Stimulated activated CD4-positive, alpha-beta T cell treated with anti-CD3 and anti-CD28 coated beads, Interleukin-4, amount 100 ng/mL, for 1 hour (primary cell): ENCODE measurements at places on chromosomes 6 and 20.

- no peak for DNase-seq
Observed at GRCh38 chr6:34934516-34934915, 45.5 kb downstream of the ANKS1A start.

GRCh38 chr6:33808641-33809180 lies 4.9 kb upstream of the MLN start:
- no peak for DNase-seq

DNA sequence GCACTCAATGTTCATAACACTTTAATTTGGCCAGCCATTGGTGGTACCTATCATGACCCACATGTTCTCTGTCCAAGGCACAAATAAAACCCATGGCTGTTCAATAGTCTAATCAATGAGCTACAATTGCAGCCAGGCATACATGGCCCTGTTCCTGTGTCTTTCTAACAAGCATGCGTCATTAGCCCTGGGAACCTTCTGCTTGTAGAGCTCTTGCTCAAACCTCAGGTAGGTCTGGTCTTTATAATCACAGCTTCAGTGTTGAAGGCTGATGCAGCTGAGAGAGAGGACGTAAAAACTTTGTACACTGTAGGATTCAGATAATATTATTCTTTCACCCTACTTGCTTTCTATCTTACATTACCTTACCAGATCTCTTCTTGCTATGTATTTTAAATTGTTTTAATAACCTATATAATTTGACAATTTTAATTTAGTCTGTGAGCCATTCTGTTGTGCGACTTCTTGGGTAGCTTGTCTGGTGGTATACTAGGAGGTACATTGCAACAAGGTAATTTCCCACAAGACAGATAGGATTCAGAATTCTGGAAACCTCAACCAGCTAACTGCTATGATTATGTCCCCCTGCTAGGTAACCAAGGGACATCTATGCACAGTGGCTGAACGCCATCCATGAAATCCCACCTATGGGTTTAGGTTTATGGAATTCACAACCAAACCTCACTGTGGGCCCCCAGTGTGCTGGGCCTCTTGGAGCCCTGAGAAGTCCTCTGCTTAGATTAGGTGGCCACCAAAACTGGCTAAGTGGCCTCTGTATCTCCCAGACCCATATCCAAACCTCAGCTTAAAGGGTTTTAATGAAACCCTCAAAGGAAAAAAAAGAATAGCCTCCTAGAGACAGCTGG lies 55.4 kb upstream of the RIPOR2 start:
- DNase-seq = no peak

DNA sequence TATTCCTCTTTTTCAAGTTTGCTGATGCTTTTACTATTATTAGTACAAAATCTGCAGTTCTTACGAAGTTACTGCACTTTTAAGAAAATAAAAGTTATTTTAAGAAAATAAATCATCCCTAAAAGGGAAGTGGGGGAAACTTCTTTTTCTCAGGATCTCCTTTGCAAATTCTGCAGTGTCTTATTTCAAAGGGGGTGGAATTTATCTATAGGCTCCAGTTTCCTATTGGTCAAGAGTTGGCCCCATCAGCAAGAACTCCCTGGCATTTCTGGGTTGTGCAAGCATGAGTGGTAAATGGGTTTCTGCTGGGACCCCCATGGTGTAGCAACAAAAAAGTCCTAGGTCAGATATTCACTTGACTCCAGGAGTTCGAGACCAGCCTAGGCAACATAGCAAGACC lies 136.3 kb upstream of the PRDM1 start:
- DNase-seq = no peak

- peak; percentile 44 for DNase-seq
Observed at GRCh38 chr20:297925-298775, 780 bp downstream of the ZCCHC3 start.

DNA sequence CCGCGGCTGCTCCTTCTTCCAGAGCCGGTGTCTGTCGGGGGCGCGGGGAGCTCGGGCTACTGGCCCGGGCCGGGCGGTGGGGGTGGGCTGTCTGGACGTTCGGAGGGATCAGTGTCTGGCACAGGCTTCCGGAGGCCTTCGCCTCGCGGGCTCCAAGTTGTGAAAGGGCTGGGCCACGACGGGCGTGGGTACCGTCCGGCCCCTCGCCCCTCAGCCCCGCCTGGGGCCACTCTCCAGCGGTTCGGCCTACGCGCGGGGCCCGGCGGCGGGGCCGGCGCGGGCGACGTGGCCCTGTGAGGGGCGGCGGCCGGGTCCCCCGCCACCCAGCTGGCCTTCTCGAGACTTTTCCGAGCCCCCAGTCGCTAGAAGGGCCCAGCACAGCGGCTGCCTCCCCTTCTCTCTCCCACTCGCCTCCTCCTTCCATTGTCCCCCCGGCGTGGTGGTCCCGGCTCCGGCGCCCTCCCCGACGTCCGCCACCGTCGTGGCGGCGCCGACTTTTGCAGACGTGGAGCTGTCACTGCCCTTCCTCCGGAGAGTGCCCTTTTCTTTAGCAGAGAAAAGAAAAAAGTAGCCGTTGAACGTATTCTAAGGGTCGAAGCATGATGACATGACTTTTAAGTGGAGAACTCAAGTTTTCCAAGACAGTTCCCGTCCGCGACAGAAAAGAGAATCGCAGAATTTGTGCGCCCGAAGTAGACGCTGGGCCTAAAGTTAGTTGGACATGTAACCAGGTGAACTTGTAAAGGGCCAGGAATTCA lies 571 bp downstream of the ITCH start:
- DNase-seq = no peak

- no peak for DNase-seq
Observed at GRCh38 chr6:157951828-157952227, 29.8 kb upstream of the SYNJ2 start.

GRCh38 chr6:77620278-77620882 lies 32.5 kb upstream of the MEI4 start:
- no peak for DNase-seq

DNA sequence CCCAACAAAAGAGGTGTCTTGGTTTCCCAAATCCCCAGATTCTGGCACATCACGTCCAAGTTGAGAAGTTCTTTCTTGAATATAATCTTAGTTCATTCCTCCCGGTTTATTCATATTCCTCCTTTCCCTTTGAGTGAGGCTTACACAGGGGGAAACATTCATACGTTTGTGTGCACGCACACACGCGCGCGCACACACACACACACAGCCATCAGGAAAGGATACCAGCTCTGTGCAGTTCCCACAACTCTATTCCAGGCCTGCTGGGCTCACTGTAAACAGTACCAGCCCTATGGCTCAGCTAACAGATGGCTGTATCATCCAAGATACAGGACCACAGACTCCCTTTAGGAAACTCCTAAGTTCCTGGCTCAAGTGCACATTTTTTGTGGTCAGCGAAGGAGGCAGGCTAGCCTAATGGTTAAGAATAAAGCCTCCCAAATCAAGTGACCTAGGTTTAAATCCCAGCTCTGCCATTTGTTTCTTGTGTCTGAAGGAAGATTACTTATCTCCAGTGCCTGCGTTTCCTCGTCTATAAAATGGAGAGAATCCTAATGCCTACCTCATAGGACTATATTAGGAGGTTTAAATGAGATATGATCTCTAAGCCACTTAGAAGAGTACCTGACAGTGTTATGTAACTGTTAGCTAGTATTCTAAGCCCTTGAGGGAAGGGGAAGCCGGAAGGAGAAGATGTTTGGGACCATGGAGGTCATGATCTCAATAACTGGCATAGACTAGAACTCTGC lies 3.7 kb upstream of the TAF8 start:
- DNase-seq = no peak

DNA sequence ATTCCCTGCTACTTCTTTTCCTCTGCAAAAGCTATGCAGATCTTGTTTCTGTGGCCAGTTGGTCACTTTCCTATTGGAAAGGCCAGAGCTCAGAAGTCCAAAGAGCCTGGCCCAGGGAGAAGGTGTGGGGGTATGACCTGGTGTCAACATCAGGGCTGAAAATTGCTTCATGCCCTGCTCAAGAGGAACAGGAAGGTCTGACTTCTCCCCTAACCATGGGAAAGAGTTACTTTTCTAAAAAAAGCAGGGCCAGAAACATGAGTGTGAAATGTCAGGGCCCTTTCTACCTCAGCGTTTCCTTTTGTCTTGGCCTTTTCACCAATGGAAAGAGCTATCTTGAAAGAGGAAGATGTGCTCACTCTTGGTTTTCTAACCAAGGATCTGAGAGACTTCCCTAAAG lies 117.4 kb downstream of the MAFB start:
- no peak for DNase-seq

GRCh38 chr6:102389994-102390393 lies 996.5 kb downstream of the GRIK2 start:
- DNase-seq = no peak

DNA sequence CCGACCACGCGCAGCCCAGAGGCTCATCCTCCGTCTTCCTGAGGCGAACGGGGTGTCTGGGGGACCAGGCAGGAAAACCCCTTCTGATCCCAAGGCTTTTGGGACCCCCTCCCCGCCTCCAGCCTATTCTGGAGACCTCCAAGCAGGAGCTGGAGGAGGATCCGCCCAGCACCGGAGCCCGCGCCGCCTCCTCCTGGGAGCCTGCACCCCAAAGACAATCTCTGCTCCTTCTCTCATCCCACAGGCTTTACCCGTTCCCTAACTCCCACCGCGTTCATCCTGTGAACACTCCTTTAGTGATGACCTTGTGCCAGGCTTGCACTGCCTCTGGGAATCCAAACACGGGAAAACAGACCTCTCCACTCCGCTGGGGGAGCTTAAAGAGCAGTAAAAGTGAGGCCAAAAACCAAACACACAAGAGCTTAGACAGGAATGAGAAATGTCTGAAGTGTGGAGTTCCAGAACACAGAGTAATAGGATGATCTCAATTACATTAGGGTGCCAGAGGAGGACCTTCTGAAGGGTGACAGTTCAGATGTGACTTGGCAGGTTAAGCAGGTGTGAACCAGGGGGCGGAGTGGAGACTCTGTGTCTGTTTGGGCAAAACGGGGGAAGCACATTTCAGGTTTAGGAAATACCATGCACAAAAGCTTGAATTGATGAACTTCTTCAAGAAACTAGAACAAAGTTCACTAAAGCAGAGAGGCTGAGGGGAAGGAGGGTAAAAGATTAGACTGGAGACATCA lies 7.6 kb downstream of the HLA-DRB5 start:
- DNase-seq = no peak

DNA sequence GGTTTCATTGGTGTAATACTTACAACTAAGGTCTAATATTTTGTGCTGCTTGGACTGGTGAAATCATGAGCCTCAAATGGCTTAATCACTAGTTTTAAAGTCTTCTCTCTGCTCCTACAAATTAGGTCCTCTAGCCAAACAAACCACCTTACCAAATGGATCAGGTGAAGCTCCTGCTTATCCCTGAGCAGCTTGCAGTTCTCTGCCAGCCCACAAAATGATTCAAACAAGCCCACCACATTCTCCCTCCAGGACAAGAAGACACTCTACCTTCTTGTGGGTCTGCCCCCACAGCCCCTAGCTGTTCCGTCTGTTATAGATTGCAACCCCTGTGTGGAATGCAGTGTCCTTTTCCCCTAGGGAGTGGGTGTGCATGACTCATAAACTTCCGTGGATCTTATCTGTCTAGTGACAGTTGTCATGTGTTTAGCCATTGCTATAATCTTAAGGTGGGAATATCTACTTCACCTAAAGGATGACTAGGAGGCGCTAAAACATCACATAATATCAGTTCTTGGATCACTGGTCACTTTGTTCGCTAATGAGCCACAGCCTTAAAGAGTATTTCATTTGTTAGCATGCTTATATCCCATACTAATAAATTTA lies 940.5 kb upstream of the MANEA start:
- DNase-seq = no peak

DNA sequence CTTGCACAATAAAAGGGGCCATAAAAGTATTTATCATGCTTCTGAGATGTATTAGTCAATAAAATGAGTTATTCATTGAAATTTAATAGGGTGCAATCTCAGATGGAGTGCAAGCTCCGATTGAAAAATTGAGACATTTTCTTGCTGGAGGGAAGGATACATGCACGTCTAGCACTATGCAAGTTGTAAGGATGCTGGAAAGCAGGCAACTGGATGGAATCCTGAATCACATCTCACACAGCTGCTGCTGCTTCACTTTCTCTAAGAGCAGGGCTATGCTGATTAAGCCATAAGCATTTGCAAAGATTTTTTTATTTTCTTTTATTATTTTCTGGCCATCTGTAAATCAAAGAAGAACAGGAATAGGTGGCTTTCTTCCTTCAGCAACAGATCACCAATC lies 308.8 kb upstream of the EPHA7 start:
- DNase-seq = no peak

DNA sequence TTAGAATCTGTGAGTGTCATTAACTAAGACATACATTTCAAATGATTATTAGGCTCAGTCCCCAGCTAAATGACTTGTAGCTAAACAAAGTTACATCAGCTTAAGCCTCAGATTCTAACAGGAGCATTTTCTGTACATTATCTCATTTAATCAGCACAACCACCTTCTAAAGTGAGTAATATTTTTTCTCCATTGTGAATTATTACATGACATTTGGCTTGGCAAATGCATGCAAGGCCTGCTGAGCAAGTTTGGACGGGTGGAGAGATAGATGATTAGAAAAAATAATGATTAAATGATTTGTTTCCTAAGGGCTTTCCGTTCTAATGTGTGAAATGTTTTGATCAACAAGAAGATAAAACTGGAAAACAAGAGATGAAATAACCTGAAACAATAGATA lies 20.7 kb downstream of the DCBLD1 start:
- no peak for DNase-seq

- DNase-seq = no peak
Observed at GRCh38 chr6:7954477-7955200, 44.1 kb upstream of the TXNDC5 start.

DNA sequence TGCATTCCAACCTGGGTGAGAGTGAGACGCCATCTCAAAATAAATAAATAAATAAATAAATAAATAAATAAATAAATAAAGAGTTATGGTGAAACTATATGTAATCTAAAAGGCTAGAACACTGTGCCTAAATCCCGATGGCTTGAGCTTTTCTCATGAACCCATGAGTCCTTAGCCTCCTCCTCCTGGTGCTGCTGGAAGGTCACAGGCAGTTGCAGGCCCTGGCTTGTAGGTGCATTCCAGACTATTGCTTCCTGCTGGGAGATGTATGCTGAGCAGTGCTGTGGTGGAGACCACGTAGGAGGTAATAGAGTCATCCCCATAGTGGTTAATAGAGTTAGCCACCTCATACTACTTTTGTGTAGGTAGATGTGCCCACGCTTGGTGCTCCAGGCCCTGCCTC lies 12.5 kb downstream of the PTK7 start:
- DNase-seq = no peak

GRCh38 chr20:42901689-42902440 lies 287.8 kb downstream of the PTPRT start:
- DNase-seq = no peak

DNA sequence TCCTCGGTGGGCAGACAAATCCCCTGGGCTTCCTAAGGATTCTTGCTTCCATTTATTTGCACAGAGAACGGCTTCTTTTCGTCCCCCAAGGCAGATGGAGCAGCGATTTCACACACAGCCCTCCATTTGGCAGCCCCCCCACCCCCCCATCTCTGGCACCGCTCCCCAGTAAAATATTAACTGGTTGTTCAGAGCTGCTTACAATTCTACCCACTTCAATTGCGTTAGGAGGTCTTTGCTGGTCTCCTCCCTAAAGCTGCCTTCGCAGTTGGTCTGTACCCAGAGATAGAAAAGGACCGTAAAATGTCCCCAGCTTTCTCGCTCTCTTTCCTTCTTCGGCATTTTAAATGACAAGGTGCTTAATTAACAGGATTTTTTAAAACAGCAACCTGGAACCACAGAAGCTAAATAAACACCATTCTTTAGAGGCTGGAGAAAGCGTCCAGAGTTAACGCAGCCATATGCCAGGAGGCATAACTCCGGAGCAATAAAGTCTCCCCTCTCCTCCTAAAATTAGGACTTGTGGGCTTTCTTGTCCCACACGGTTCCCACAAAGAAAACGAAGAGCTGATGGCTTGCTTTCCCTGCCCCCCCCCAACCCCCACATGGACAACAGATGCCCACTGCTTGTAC lies 1.7 kb upstream of the ZMYND8 start:
- DNase-seq = no peak

GRCh38 chr6:56807326-56807988 lies 147.4 kb upstream of the BEND6 start:
- no peak for DNase-seq
